ENCODE measurements at places on chromosomes 5 and 9. TPM values are rescaled to one million over a fixed set of nuclear protein-coding genes. Genes with fewer than 3 reads are reported as not detected.

GRCh38 chr5:177437623-177438022 is 9.0 kb upstream of the PRR7 start:
- no peak for DNase-seq

- DNase-seq, result no peak
These were observed 62.8 kb upstream of the WWC1 start for GRCh38 chr5:168228668-168229067.

DNA sequence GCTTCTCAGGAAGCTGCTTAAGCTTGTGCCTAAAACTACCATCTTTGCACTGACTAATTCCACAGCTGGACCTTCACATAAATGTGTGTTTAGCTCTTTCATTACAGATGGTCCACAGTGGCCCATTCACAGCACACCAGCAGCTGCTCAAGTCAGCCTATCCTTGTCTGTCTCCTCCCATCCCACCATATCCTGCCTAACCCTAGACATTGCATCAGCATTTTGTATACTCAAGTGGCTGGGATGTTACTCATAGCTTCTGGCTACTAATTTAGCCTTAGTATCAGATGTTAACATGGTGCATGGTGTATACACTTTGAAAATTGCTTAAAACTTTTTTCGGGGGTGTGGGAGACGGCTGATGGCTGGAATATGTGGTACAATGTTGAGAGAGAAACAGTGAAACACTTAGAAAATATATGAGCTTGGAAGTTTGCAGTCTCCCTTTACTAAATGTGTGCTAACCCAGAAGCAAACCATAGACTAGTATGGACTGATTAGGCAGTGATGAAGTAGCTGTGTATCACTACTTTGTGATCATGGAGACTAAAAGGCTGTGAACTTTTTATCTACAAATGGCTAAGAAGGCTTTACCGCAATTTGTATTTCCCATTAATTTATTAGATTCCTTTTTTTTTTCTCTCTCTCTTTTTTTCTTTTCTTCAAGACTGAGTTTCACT is 83.1 kb downstream of the JMY start:
- no peak for DNase-seq

PAIP2 gene
- 75.6 TPM for total RNA-seq

CACFD1 gene
- 24.9 TPM for total RNA-seq

INSL6 gene
- not detected for total RNA-seq

- DNase-seq, result no peak
These were observed 26.5 kb upstream of the NCS1 start for GRCh38 chr9:130145658-130146057.

- no peak for DNase-seq
These were observed 47.4 kb downstream of the MFAP3 start for GRCh38 chr5:154086146-154086545.

FBP2 gene
- total RNA-seq, result 0.29 TPM

DNA sequence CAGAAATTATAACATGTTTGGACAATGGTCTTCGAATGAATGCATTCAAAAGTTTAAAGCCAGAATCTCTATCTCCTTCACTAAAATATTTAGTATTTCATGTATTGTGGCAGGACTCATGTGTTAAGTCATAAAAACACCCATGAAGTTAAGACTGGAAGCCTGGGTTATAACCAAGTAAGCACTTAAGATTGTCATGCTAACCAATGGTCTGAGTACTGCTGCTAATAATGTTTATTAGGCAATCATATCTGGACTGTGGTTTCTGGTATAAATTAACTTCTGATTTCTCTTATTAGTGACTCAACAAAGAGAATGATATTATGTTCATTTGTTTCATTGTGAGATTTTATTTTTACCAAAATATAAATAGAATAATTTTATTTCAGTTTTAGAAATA is 297.9 kb upstream of the EDIL3 start:
- DNase-seq, result no peak

DNA sequence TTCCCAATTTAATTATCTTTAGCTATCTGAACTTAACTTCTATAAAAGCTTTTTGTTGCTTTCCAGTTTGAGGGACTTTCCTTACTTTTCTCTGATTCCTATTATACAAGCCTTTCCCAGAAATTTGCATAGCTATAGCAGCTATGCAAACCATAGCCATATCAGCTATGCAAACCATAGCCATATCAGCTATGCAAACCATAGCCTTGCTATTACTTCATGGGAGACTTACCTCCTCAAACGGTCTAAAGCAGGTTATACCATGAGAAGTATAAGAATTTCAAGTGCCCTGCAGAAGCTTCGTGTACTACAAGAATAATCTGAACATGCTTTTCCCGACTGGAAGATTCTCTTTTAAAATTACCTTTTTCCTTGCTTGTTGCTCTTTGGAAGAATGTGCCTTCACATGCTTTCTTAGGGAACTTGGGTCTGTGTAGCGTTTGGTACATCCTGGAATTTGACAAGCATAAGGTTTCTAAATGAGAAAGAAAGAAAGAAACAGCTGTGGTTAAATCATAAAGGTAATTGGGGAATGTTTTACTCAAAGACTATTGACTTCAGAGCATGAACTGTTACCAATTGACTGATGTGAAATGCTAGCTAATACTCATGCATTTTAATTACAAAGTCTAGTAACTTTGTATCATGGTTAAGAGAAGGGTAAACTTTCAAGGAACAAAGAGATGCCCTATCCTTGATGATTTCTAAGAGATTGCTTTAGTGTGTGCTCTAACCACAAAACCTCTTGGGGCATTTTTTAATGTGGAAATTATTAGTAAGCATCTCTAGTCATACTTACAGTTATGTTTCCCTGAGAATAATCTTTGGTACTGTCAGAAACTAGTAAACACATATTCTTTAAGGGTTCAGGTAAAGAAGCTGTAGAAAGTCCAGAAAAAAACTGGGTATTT is 367.6 kb downstream of the GLIS3 start:
- DNase-seq, result no peak

- no peak for DNase-seq
These were observed 78.2 kb upstream of the RXRA start for GRCh38 chr9:134247918-134248631.

FYB1 gene
- total RNA-seq, result 17.9 TPM

- DNase-seq, result peak; percentile 55
These were observed 247.4 kb upstream of the RASA1 start for GRCh38 chr5:87020099-87020934.

LRRC70 gene
- 5.9 TPM for total RNA-seq

GRCh38 chr5:103526164-103526915 is 36.2 kb downstream of the NUDT12 start:
- no peak for DNase-seq

DNA sequence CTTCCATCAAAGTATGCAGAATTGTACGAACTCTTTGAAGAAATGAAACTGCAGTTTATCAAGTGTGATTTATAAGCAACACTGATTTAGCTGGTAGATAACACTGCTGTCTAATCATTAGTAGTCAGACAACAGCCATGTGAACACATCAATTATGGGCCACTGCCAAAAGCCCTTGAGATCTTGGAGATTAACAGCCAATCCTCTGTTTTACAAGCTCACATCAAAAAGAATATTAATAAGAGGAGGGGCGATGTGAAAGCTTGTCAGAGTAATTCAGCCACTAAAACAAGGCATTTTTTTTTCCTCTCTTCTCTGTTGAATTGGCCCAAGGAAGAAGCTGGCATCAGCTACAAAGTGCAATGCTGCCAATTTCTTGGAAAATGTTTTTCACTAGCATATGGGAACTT is 28.1 kb downstream of the ZNF608 start:
- no peak for DNase-seq

EFCAB9 gene
- not detected for total RNA-seq

- DNase-seq, result no peak
These were observed 22.9 kb upstream of the TEX10 start for GRCh38 chr9:100375658-100376057.

DROSHA gene
- 77.7 TPM for total RNA-seq

- DNase-seq, result no peak
These were observed 177.0 kb upstream of the GRIN3A start for GRCh38 chr9:101915482-101915881.

GRCh38 chr5:82397741-82398320 is 119.7 kb upstream of the RPS23 start:
- no peak for DNase-seq

- no peak for DNase-seq
These were observed 758 bp upstream of the PDCD1LG2 start for GRCh38 chr9:5509573-5509972.

- DNase-seq, result no peak
These were observed 30.5 kb upstream of the MED10 start for GRCh38 chr5:6408627-6409446.

DNA sequence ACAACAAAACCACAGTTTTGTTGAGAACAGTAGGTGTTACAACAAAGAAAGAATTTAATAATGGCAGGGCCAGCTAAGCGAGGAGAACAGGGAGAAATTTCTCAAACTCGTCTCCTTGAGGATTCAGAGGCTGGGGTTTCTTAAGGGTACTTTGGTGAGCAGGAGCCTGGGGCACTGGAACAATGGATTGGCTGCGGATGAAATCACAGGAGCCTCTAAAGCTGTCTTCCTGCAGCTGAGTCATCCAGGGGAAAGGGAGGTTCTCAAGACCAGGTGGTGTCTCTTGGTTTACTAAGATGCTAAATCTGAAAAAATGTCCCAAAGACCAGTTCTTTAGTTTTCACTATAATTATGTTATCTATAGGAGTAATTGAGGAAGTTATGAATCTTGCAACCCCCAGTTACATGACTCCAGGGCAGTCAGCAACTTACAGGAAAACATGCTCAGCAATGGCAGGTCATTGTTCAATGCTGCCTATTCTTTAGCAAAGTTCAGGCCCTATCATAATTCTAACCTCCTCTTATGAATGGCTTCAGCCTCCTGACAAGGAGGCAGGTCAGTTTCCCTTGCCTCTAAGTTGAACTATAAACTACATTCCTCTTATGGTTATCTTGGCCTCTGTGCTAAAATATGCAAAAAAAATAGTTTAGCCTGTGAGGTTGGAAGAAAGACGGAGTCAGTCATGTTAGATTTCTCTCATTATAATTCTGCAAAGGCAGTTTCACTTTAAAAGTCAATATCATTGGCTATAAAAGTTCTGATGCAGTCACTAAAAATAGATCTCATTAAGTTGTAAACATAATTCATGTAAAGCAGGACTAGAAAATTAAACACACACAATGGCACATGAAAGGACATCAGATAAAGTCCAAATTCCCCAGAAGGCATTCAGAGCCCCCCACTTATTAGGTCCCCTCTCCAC is 63.3 kb upstream of the CKS2 start:
- DNase-seq, result no peak

DNA sequence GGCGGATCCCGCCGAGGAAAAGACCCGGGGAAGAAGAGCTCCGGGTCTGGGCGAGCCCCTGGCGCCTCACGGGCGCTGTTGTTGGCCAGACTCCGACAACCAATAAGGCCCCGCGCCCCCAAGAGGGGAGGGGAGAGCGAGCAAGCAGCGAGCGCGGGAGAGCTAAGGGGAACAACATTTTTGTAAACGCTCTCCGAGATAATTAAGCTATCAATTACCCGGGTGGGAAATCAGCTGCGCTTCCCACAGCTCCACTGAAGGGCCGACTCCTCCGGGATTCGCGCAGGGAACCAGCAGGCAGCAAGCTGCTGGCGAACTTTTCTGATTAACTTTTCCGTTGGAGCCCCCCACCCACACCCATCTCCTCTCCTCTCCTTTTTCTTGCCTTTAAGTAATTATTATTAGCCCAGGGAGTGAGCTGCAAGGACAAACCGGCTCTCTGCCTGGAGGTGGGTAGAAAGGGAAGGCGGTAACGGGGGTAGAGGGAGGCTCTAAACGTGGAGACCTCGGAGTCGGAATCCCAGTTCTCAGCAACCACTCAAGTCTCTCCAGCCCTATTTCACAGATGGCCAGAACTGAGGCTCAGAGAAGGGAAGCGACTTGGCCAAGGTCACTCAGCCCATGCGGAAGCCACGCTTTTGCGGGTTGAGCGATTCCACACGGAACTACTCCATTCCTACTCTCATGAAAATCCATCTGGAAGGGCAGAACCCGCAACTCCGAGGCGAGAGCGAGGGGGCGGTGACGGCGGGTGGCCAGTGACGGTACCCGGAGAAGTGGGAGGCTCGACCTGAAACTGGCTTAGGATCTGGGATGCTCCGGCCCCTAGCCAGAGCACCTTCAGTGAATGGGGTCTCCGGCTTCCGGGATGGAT is 1.3 kb downstream of the ASTN2 start:
- DNase-seq, result no peak

DNA sequence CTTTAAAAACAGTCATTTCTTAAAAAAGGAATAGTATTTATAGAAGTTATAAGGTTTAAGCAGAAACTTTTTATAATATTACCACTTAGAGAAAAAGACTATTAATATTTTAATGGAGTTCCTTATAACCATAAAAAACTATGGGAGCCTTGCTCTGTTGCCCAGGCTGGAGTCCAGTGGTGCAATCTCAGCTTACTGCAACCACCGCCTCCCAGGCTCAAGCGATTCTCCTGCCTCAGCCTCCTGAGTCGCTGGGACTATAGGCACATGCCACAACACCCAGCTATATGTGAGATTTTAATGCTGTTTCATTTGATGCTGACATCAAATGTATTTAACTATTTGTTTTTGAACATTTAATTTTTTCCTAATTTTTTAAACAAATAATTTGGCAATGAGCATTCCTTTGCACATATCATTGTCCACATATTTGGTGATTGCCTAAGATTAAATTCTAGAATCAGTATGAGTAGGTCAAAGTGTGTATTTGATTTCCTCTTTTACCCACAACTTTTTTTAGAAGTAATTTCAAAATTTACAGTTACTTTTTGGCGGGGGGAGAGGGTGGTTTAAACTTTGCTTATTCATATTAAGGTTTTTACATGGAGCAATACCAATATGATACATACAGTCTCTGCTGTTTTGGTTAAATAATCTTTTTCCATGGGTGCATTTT is 235.5 kb downstream of the ARHGEF28 start:
- DNase-seq, result no peak

PCDHGA7 gene
- 5.8 TPM for total RNA-seq

MYOZ3 gene
- total RNA-seq, result 2.6 TPM

IGIP gene
- 15.9 TPM for total RNA-seq

ECM2 gene
- total RNA-seq, result 16.3 TPM

PPP2R2B gene
- total RNA-seq, result 25.9 TPM

ARSI gene
- 0.65 TPM for total RNA-seq

DNA sequence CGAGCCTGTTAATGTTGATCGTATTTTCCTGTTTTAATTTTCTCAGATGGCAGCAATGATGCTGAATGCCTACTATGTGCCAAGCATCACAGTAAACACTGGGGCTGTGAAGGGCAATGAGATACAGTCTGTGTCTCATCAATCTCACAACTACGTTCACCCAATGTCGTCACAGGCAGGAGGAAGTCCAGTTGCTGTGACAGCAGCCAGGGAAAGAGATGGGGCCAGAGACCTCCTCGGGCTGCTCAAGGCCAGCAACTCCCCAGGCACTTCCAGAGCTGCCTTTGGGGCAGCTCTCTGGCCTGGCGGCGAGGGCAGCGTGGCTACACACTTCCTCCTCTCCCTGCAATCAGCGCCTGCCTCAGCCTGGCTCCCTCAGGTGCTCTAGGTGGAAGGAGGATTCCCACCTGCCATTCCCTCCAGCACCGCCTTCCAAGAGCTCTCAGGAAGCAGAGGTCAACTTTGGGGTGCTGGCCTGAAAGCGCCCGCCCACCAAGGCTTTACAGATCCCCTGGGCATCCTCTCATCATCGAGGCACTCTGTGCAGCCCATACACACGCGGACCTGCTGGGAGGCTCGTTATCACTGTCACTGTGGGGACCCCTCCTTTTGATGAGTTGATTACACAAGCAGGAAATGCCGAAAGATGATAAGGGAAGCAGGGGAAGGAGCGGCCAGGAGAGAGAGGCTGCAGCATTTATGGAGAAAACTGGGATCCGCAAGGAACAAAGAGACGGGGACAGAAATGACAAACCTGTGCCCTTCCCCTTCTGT is 159.2 kb downstream of the ZDHHC21 start:
- no peak for DNase-seq

LSM11 gene
- 3.6 TPM for total RNA-seq

GABRB2 gene
- total RNA-seq, result 0.34 TPM

GRCh38 chr5:64690417-64691151 is at the start of gene SHISAL2B:
Gene SHISAL2B, plus strand, starts transcription at chr5:64690503. Its CDS starts 121 bp downstream, at chr5:64690624.
- no peak for DNase-seq
